AG04449 (cell line): ENCODE measurements at places on chromosomes 1 and 21.

GRCh38 chr1:151991663-151992302 is 1.9 kb downstream of the S100A10 start:
- no peak for DNase-seq

DNA sequence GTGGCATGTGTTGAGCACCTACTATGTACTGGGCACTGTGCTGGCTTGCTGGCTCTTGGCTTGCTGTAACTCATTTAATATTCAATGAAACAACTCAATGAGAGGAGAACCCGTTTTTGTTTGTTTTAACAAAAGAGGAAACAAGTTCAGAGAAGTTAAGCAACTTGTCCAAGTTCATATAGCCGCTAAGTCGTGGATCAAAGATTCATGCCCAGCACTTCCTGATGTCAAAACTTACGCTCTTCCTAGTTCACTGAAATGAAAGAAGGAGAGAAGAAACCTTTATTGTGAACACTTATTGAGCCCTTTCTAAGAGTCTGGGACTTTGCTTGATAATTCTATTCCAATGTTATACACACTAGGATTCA is 475.9 kb downstream of the PTPRU start:
- DNase-seq: no peak

- no peak for DNase-seq
These were observed 120.5 kb downstream of the PRDM2 start for GRCh38 chr1:13820456-13820855.

DNA sequence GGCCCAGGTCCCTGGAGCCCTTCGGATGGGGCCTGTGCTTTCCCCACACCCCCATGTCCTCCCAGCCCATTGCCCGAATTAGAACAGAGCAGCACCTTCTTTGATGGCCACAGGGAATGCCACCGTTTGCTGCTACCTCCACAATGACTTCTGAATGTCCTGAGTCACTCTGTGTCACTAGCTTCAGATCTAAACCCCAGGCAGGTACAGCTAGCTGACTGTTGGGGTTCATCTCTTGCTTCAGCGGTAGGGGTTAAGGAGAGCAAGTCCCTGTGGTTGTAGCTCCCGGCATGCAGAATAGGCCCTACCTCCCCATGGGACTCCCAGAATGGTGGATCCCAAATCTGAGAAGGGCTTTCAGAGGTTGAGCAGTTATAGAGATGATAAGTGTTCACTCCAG is 291.1 kb upstream of the POU3F1 start:
- no peak for DNase-seq

GRCh38 chr1:150551784-150552127 is 2.5 kb downstream of the ADAMTSL4 start:
- DNase-seq: no peak

GRCh38 chr1:189662190-189662589 is 815.5 kb downstream of the BRINP3 start:
- no peak for DNase-seq

DNA sequence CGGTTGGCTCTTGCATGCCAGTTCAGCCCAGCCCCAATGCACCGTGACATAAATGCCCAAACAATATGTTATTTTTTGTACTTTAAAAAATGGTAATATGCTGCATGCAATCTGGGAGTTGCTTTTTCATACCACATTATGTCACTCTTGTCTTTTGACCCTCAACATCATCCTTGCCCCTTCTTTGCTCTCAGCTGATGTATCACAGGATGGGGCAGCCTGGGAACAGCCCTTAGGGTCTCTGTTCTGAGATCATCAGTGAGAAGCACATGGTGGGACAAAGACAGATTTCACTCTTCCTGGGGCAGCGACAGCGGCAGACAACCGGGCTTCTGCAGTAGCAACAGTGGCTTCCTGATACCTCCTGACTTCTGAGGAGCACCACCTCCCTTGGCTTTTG is 79.5 kb downstream of the SETD4 start:
- DNase-seq: no peak

- DNase-seq: no peak
These were observed 2.6 kb downstream of the DLGAP3 start for GRCh38 chr1:34926894-34927293.

DNA sequence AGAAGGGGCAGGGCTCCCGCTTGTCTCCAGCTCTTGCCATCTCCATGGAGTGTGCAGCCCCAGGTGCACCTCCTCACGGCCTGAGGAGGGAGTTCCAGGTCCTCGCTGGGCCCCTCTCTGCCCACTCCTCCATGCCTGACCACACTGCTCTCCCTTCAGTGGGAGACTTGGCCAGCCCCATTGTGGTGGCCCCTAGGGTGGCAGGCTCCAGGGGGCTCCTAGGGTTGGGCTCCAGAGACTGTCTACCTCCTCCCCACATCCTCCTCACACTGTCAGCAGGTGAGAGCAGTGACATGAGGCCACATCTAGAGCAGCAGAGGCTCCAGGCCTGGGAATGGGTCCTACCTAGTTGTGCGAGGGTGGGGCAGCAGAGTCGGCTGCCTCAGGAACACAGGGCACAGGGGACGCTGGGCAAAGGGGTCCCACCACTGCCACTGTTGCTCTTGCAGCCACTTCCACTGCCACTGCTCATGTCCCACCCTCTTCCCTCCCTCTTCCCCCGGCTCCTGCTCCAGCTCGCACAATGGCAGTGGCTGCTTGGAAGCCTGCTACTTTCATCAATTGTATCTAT is 514.8 kb downstream of the MRPL39 start:
- no peak for DNase-seq

GRCh38 chr1:231443363-231443762 is 21.3 kb upstream of the EGLN1 start:
- DNase-seq: no peak

GRCh38 chr1:161020509-161021164 is at the start of gene F11R:
Gene F11R (minus strand): TSS chr1:161021152. CDS start chr1:161021073, 79 bp downstream.
- DNase-seq: no peak

DNA sequence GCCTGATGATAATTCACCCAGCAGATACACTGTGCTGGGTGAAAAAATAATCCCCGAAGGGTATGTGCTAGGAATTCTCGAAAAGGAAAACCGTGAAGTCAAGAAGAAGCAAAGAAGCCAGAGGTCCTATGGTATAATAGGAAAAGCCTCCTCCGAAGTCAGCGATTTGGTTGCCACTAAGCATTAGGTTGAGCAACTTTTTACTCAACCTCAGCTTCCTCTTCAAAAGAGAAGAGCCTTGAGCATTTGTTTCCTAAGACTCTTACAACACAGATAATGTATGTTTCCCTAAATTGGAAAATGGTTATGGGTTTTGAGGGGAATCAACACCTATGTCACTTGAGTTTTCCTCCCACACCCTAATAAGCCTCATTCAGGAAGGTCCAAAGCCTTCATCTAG is 21.3 kb upstream of the MNDA start:
- DNase-seq: no peak

GRCh38 chr21:26966649-26967061 is 233 bp downstream of the ADAMTS5 start:
- no peak for DNase-seq

DNA sequence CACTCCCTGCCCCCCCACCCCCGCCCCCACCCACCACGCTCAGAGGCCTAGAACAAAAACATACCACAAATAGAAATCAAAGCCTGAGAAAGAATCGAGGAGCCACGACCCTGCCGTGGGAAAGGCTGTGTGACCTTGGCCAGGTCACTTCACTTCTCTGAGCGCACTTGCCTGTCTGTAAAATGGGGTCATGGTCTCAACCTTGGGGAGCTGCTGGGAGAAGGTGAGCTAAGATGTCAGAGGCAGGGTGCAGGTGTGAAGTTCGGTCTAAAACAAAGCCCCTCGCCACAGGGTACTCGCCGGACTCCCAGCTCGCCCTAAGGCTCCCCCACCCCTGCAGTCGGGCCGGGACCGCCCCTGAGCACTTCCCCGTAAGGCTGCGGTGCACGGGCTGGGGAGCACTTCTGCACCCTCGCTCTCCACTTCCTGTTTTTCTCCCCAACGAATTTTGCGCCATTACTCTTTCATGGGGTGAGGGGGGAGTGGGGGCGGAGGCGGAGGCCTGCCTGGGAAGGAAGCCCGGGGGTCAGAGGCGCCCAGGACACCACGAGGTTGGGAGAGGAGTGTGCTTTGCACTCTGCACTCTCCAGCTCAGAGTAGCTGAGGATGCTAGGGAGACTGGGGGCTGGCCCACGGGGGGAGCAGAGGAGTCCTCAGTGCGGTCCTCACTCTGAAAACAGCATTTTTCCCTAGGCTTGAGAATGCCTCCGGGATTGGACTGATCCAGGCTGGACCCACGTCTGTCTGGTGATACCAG is 21.9 kb upstream of the PIK3CD start:
- DNase-seq: no peak

DNA sequence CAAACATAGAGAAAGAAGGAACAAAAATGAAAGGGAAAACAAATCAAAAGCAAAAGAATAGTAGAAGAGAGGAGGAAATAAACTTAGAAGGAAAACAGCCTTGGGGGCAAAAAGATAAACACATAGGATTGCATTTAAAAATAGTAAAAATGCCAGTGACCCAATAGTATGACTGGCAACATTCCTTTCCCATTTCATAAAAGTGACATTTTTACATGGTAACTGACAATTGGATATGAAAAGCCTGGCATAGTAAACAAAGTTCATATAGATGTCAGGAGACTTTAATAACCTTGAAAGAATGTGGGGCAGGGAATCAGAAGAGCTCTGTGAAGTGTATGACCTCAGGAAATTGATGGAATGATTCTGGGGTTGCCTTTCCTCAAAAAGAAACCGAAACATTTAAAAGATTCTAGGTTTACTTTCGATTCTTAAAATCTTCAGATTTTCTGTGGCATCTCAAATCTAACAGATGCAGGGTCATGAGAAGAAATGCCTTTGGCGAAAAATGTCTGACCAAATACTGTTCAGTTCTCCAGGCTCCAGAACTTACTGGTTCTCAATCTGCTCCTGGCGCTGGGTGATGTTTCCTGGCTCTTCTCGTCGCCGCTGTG is 33.7 kb downstream of the SPTA1 start:
- DNase-seq: no peak

DNA sequence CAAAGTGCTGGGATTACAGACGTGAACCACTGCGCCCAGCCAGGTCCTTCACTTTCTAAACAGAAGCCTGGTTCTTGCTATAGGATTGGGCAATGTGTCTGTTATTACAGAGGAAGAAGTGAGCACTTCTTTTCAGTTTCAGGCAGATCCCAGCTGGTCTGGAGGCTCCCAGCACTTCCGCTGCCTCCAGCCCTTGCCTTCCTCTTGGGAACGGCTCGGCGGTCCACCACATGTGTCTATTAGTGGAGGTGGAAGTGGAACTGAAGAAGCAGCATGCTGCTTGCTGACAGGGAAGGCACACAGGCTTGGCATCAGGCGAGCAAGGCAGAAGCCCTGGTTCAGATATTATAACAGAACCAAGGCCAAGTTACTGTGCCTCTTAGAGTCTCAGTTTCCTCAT is 17.0 kb downstream of the MKNK1 start:
- no peak for DNase-seq

DNA sequence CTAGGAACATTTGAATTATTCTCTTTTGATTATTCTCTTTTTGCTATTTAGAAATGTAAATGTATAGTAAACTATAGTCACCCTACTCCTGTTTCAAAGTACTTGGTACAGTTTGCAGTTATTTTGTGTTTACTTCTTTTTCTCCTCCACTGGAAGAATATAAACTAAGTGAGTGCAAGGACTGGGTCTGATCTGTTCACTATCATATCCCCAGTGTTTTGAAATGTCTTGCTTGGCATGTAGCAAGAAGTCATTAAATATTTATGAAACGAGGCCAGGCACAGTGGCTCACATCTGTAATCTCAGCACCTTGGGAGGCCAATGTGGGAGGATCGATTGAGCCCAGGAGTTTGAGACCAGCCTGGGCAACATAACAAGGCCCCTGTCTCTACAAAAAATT is 35.8 kb upstream of the PODN start:
- no peak for DNase-seq

GRCh38 chr1:168664069-168664834 is 64.8 kb downstream of the DPT start:
- DNase-seq: no peak

- DNase-seq: no peak
These were observed 46.1 kb downstream of the KDM1A start for GRCh38 chr1:23065385-23065784.

- DNase-seq: no peak
These were observed 59.9 kb downstream of the LRRC8C start for GRCh38 chr1:89692601-89693521.

DNA sequence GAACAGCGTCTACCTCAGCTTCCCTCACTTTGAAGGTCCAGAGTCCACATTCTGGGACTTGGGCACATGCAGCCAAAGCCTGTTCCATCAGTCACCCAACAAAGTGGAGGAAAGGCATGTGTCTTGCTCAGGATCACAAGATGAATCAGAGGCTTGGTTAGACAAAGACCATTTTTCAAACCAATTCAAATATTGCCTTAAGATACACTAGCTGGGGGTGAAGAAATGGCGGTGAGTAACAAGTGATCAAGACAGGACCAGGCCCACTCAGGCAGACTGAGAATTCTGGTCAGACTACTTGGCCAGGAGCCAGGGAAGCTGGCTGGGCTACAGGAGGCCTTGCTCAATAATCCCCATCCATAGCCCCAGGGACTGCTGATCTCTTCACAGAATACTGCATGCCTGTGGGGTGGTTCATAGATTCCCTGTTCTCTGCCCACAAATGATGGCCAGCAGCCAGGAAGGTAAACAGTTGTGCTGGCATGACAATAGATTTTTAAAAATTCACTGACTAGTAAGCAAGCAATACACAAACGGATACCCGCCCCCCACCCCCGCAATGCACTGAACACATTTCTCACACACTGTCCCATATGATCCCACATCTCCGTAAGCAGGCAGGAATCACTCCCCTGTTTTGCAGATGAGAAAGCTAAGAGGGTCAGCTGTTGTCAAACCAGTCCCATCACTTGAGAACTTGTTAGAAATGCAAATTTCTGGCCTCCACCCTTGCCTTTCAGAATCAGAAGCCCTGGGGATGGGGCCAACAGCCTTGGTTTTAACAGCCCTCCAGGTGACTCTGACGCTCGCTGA is 27.2 kb downstream of the ERI3 start:
- DNase-seq: peak; percentile 99

GRCh38 chr1:198903203-198903602 is 264.4 kb downstream of the PTPRC start:
- no peak for DNase-seq

- DNase-seq: no peak
These were observed 40.3 kb downstream of the SSBP3 start for GRCh38 chr1:54365847-54366246.

GRCh38 chr1:161096530-161096929 is 1.6 kb upstream of the KLHDC9 start:
- no peak for DNase-seq

- DNase-seq: no peak
These were observed 380.1 kb downstream of the NUF2 start for GRCh38 chr1:163701783-163702374.

- no peak for DNase-seq
These were observed 8.6 kb downstream of the ZNF496 start for GRCh38 chr1:247322849-247323586.

DNA sequence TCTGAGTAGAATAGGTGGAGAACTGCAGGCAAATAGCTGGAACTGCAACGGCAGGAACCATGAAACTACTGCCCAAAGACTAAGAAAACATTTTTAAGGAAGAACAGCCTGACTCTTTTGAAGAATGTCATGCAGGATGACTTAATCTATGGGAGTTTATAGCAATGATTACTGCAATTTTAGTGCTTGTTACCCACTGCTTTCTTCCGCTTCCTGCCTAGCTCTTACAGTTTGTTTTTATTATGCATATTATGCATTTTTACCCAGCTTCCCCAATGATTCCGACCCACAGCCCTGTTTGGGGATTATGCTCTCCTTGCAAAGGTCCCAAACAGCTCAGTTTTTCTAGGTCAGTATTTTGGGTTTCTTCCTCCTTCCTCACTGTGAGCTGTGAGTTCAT is 71.2 kb downstream of the PCNX2 start:
- no peak for DNase-seq
